Panc1 (cell line): ENCODE measurements at places on chromosomes 7 and 10.

GRCh38 chr7:264541-265191, 25.3 kb upstream of the FOXL3 start:
- no peak for DNase-seq

DNA sequence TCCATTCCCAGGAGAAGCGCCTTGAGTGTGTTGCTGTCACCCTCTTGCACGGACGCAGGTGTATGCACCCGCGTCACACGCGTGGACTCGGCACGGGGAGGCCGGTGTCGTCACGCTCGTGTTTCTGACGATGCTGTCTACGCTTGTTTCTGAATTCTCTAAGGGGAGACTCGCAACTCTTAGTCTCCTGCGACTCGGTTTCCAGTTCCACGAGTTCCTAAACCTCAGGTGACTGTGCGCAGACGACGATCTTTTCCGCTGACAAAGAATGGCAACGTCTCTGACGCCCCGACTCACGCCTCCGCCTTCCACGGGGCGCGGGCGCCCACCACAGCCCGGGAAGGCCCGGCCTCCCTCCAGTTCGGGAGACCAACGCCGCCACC, 579 bp downstream of the IDI1 start:
- no peak for DNase-seq

- DNase-seq: no peak
Measured at GRCh38 chr10:75660823-75661222, 229.4 kb downstream of the LRMDA start.

GRCh38 chr10:13502380-13502779, 26.4 kb downstream of the BEND7 start:
- DNase-seq: no peak

DNA sequence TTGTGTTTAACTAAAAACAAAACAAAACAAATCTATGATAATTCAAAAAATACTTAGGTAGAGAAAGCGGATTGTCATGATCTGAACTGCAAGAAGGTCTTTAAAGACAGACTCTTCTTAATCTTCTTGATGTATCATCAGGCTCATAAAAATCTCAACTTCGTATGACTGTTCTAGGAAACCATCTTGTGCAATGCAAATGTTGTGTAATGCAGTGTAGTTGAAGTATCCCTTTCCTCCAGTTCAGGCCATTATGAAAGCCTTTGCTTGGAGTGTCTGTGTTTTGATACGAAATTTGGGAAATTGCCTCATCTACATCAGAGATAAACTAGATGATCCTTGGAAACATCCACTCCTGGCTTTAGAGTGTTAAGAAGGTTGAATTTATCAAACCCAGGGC, 30.9 kb downstream of the CDK1 start:
- no peak for DNase-seq

GRCh38 chr7:77393261-77393660, 22.9 kb downstream of the GSAP start:
- DNase-seq: peak; percentile 36

DNA sequence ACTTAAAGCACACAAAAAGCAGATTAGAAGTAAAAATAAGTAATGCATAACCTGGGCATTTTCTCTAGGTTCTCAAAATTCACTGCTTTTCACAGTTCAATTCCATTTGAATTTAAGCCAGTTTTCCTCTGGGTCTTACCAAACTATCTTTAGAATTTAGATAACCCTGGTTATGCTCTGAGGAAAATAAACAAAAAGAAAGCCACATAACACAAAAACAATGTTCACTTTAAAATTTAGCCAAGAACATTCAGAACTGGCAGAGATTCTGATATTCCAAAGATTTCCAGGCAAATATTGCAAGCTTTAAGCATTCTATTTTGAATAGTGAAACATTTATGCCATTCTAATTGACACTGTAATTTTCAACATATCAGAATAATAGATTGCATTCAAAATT, 50.7 kb upstream of the PRKG1 start:
- no peak for DNase-seq

DNA sequence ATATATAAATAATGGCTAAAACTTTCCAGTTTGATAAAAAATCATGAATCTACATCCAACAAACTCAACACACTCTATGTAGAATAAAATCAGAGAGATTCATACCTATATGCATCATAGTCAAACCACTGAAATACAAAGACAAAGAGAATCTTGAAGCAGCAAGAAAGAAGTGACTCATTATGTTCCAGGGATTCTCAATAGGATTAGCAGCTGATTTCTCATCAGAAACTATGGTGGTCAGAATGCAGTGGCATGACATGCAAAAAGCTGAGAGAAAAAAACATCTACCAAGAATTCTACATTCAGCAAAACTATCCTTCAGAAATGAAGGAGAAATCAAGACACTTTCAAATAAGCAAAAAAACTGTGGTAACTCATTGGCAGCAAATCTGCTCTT, 187.4 kb downstream of the RNLS start:
- DNase-seq: no peak

DNA sequence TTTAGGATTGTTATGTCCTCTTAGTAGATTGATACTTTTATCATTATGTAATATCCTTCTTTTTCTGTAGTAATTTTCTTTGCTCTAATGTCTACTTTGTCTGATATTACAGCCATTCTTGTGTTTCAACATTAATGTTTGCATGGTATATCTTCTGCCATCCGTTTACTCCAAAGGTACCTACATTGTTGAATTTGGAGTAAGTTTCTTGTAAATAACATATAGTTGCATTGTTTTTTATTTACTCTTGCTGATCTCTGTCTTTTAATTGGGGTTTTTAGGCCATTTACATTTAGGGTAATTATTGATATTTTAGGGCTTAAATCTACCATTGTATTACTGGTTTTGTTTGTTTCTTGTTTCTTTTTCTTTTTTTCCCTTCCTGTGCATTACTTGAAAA, 100.1 kb downstream of the STK31 start:
- no peak for DNase-seq
